ENCODE measurements at places on chromosomes 1 and 21.

- DNase-seq, result no peak
Measured at GRCh38 chr1:170407138-170407537, 124.8 kb upstream of the GORAB start.

- DNase-seq, result no peak
Measured at GRCh38 chr1:225998560-225999226, 450 bp downstream of the SDE2 start.

GRCh38 chr1:47207803-47208373, 18.1 kb upstream of the PDZK1IP1 start:
- DNase-seq, result no peak

GRCh38 chr1:167090314-167090942, at the start of gene GPA33:
Gene GPA33 (minus strand): TSS chr1:167090377. CDS start chr1:167090287, 90 bp downstream.
- DNase-seq, result no peak

DNA sequence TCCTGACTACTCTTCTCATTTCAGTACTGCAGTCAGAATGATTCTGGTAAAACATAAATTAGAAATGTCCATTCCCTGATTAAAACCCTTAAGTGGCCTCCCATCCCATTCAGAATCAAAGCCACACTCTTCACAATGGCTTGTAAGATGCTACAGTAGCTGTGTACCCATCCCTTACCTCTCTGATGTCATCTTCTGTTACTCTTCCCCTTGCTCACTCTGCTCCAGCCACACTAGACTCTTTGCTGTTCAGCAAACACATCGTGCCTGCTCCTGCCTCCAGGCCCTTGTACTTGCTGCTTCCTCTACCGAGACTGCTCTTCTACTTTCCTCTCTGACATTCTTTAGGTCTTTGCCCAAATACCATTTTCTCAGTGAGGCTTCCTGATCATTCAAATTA, 4.3 kb upstream of the GPX7 start:
- no peak for DNase-seq

GRCh38 chr21:32565856-32566465, 19.4 kb downstream of the TCP10L start:
- DNase-seq, result no peak

GRCh38 chr1:204867666-204868339, 2.9 kb upstream of the NFASC start:
- no peak for DNase-seq

DNA sequence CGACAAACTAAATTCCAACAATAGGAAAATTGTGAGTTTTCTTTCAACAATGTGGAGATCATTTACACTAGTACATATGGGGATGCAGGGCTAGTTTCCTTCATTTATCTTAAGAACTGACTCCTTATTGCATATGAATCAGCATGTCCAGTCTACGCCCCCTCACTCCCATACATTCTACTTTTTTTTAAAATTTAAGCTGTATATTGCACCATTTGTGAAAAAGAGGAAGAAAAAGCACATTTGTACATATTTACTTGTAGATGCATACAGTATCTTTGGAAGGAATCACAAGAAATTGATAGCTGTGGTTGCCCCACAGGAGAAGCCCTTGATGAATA, 15.9 kb downstream of the VPS26C start:
- no peak for DNase-seq

- no peak for DNase-seq
Measured at GRCh38 chr1:211892577-211892976, 62.0 kb upstream of the LPGAT1 start.

- DNase-seq, result no peak
Measured at GRCh38 chr1:6872573-6873261, 87.5 kb downstream of the CAMTA1 start.

DNA sequence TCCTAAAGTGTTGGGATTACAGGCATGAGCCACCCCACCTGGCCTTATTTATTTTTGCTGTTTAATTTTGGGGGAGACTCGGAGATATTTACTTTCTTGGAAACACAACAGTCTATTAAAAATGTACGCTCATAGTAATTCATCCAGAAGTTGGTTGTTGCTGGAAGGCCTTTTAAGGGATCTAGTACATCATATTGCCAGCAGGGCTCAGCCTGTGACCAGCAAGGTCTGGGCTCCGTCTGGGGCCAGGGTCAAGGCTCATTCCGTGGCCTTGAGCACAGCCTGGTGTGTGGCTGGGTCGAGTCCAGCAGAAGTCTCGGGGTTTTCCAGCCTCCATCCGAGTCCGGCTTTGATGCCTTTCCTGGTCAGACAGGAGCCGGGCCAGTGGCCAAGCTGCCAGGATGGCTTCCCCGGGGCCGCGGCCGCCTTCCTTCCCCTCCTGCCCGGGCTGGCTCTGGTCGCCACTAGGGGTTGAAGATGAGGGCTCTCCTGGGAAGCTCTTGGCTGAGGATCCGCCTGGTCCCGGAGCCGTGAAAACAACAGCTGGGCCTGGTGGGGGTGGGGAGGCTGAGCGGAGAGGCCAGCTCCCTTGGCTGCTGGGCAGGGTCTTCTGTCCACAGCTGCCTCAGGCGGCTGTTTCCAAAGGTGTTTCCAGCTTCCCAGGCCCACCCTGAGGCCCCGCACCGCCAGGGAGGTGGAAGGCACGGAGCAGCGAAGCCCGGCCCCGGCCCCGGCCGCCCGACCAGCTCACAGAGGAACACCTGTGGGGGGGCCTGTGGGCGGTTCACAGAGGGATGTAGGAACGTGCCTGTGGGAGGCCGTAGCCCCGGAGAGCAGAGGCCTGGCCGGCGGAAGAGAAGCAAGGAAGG, 5.1 kb upstream of the VWA1 start:
- DNase-seq, result peak; percentile 56

DNA sequence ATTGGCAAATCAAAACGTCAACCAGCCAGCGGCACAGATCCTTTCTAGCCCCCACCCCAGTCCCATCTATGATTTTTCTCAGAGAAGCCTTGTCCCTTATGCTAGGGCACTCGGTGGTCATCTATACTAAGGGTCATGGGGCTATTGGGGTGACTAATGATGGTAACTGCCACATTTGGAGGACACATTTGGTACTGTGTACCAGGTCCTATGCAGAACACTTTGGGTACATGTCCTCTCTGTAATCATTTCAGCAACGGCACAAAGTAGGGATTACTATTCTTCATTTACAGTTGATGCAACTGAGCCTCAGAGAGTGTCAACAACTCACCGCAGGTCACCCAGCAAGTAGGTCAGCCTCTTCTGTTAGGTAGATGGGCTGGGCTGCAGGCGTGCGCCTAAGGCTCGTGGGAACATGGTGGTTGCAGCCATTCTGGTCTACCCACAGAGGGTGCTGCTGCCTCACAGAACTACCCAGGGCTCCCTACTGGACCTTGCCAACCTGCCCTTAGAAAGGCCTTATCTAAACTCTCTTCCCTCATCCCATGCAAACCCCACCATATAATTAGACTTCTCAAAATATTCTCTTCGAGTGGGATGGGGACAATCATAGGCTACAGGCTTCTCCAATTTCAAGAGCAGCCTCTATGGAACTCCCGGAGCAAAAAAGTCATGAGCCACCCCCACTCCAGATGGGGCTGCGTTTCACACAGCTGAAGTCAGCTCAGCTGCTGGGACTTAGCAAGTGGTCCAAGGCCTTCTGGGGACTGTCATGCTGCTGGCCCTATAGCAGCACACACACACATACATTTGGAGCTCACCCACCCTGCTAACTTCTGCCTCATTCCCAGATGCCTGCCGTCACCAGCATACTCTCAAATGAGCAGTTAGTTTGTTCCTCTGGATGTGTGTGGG, 5.8 kb upstream of the SDHB start:
- peak; percentile 63 for DNase-seq

DNA sequence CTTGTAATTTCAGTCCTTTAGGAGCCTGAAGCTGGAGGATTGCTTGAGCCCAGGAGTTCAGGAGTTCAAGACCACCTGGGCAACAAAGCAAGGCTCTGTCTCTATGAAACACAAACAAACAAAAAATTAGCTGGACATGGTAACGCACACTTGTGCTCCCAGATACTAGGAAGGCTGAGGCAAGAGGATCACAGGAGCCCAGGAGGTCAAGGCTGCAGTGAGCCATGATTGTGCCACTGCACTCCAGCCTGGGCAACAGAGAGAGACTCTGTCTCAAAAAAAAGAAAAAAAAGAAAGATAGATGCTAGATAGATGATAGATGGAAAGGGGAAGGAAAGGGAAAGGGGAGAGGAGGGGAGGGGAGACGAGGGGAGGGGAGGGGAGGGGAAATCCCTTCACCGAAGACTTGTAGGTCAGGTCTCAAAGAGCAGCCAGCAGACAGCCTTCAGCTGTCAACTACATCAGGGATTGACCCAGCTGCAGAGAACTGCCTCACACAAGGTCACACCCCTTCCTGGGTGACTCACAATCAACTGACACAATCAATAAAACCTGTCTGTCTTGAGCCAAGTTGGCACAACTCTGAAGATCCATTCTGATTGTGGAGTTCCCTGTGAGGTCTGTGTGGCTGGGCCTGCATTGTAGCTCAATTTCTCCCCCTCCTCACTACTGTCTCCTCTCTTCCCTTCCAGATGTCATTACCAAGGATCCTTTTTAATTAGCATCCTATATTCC, 200.6 kb downstream of the RGS7 start:
- no peak for DNase-seq

GRCh38 chr1:206566999-206567398, 45.3 kb downstream of the EIF2D start:
- no peak for DNase-seq

- DNase-seq, result no peak
Measured at GRCh38 chr1:23701996-23702395, 10.4 kb downstream of the RPL11 start.

DNA sequence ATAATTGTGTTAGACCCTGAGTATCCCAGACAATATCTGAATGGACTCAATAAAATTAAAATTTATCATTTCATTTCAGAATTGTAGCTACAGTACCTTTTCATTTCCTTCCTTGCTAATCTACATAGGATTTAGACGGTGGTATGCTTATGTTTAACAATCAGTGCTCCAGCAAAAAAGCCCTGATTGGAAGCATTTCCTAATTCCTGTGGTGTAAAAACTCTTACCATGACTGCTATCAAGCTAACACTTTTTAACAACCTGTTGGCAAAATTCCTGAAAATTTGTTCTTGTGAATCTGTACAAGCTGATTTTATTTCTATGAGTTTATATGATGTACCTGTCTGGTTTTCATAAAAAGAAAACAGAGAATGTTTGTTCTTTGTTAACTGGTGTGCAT, 5.2 kb upstream of the FNBP1L start:
- DNase-seq, result no peak

- no peak for DNase-seq
Measured at GRCh38 chr1:67889953-67890567, 56.8 kb upstream of the GNG12 start.

DNA sequence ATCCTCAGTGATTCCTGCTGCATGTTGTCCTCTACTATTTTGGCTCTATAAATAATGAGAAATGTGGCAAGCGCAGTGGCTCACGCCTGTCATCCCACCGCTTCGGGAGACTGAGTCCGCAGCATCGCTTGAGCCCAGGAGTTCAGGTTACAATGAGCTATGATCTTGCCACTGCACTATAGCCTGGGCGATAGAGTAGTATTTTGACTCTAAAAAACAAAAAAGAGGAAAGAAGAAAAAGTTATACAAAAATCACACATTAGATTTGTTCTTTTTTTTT, 756 bp upstream of the SLC25A44 start:
- DNase-seq, result no peak

- DNase-seq, result no peak
Measured at GRCh38 chr1:59499273-59499942, 202.5 kb downstream of the FGGY start.

- DNase-seq, result no peak
Measured at GRCh38 chr1:27346991-27347624, 5.3 kb downstream of the SYTL1 start.

- no peak for DNase-seq
Measured at GRCh38 chr1:243663651-243664050, 186.4 kb downstream of the AKT3 start.

- no peak for DNase-seq
Measured at GRCh38 chr1:205017766-205018165, 25.2 kb upstream of the CNTN2 start.

GRCh38 chr1:58932859-58933598, 149.2 kb upstream of the JUN start:
- peak; percentile 18 for DNase-seq

DNA sequence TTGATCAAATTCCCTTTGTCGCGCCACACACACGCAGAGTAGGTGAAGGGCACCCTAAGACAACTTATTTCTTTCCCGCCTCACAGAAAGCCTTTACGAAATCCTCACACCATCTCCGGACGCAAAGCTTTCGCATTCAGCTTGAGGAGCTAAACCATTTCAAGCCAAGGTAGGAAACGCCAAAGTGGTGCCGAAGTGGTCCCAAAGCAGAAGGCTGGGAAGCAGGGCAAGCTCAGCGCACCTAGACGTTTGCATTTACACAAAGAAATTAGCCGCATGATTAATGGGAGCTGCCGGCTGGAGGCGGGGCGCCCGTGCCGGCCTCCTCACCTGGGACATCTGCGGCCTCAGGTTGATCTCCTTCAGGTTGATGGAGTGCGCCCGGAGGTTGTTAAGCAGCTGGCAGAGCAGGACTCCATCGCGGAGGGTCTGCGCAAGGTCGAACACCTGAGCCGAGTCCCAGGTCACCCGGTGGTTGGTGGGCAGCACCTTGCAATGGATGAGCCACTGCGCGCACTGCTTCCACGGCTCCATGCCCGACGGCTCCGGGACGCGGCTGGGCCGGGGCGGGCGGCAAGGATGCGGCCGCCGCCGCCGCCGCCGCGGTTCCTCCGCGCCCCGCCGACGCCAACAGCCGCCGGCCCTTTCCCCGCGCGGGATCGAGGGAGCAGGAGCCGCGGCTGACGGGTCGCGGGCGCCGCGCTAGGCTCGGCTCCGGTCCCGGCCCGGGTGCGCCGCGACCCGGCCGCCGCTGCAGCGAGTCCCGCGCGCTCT, 457 bp downstream of the VAV3 start:
- peak; percentile 19 for DNase-seq

- no peak for DNase-seq
Measured at GRCh38 chr1:160228431-160228830, 23.2 kb downstream of the PEA15 start.

- DNase-seq, result no peak
Measured at GRCh38 chr1:205782627-205783432, 7.5 kb upstream of the RAB29 start.

DNA sequence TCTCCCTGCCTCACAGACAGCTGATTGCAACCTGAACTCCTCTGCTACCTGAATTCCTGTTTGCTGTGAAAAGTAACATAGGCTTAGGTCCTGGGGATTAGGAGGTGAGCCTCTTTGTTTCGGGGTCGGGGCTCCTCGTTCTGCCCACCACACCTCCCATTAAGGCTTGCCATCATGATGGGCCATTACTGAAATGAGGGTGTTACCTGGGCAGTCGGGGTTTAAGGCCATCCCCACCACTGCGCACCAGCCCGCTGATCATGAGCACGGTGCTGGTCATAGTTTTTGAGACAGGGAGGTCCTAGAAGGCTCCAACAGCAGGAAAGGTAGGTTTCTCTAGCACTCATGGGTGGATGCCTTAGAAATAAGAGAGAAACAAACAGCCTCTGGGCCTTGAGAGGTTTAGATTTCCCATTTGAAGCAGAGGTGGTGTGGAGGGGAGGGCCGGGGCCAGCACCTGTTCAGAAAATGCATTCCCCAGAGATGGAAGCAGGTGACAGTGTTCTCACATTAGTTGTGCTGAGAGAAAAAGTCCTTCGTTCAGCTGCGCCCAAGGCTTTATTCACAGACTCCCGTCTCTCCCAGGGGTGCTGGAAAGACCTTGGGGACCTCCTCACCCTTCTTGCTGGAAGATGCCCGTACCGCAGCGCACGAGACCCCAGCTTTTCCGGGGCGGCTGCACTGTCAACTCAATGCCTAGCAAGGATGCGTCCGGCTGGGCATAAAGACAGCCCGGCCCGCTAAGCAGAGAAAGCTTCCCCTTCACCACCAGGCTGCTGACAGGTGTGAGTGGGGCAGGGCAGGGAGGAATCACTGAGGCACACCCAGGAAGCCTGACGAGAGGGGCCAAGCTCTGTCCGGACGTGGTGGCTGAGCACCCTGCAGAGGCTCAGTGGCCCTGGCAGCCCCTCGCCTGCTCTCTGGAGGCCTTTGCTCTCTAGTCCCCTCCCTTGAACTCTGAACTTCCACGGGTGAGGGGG, 125.5 kb downstream of the PGBD5 start:
- DNase-seq, result no peak

All from HuH-7.5 (cell line).